Right ventricle myocardium inferior (tissue), 1 donor: ENCODE measurements at places on chromosomes 13 and 19. TPM values are rescaled to one million over a fixed set of nuclear protein-coding genes. Genes with fewer than 3 reads are reported as not detected.

DNA sequence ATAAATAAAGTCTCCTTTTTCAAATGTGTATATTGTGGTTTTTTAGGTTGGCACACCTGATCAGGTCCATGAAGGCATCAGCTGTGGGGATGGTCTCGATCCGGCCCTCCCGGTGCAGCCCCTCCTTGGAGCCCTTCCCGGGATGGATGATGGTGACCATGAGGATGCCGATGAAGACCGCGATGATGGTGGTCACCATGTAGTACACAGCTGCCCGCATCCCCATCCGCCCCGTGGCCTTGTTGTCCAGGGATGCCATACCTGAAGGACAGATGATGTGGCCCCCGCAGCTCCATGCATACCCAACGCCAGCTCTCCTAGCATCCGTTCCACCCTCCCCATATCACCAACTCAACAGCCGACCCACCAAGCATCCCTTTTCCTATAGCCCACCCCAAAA is 11.4 kb downstream of the SLC1A6 start:
- DNase-seq = no peak

- peak; percentile 71 for DNase-seq
Measured at GRCh38 chr19:1027650-1028061, 1.2 kb downstream of the CNN2 start.

- no peak for DNase-seq
Measured at GRCh38 chr19:45793876-45794275, 1.2 kb upstream of the DMWD start.

- DNase-seq = no peak
Measured at GRCh38 chr13:35817642-35818607, 313.3 kb downstream of the DCLK1 start.

- peak; percentile 35 for DNase-seq
Measured at GRCh38 chr13:112892426-112893206, 76.4 kb upstream of the MCF2L start.

DNA sequence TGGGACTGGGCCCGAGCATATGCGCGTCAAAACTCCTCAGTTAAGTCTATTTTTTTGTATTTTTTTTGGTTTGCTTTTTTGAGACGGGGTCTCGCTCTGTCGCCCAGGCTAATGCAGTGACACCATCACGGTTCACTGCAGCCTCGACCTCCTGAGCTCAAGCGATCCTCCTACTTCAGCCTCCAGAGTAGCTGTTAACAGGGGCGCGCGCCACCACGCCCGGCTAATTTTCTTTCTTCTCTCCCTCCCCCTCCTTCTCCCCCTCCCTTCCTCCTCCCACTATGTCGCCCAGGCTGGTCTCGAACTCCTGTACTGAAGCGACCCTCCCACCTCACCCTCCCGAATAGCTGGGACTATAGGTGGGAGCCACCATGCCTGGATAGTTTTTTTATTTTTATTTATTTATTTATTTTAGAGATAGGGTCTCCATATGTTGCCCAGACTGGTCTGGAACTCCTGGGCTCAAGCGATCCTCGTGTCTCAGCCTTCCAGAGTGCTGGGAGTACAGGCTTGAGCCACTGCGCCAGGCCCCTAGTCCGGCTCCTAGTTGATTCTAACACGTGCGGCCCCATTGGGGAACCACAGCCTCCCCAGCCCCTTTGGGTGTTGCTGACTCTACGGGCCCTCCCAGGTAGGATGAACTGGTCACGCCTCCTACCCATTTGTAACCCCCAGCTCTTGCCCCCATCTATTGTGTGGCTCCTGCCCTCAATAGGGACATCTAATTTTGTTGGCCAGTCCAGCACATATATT is 806 bp upstream of the ZNF837 start:
- peak; percentile 57 for DNase-seq

- DNase-seq = no peak
Measured at GRCh38 chr19:53057904-53058580, 13.5 kb downstream of the ERVV-2 start.

GRCh38 chr13:49063497-49063896 is 87.8 kb downstream of the FNDC3A start:
- no peak for DNase-seq

GRCh38 chr19:45995715-45996385 is 583 bp downstream of the CCDC61 start:
- DNase-seq = no peak

- no peak for DNase-seq
Measured at GRCh38 chr13:41962994-41963393, 2.1 kb upstream of the VWA8 start.

- DNase-seq = no peak
Measured at GRCh38 chr13:75704194-75704926, 68.2 kb downstream of the LMO7 start.

Gene CYP2A6
- total RNA-seq = not detected

Gene TYROBP
- total RNA-seq = 34.5 TPM

Gene WDR62
- total RNA-seq = 25.5 TPM

Gene ZNF134
- 14.9 TPM for total RNA-seq
